ENCODE measurements at places on chromosomes 6 and 20.

GRCh38 chr6:127952176-127952575 lies 51.3 kb upstream of the THEMIS start:
- DNase-seq = no peak

GRCh38 chr6:44202972-44203750 lies 13.6 kb upstream of the MYMX start:
- no peak for DNase-seq

DNA sequence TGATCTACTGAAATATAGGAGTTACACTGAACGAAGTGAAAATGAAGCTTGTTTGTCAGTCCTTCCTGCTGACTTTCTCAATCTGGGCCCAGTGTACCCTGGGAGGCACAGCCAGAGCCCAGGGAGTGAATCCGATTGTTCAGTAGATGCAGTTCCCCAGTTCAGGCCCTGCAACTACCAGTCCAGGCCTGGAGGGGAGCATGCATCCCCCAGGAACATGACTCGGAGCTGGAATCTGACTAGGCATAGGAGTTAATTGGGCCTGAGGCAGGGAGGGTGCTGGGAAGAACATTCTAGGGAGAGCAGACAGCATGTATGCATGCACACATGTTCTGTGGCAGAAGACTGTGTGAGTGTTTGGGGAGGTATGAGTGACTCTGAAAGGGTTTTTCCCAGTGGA lies 42.1 kb downstream of the PHACTR3 start:
- DNase-seq = no peak

DNA sequence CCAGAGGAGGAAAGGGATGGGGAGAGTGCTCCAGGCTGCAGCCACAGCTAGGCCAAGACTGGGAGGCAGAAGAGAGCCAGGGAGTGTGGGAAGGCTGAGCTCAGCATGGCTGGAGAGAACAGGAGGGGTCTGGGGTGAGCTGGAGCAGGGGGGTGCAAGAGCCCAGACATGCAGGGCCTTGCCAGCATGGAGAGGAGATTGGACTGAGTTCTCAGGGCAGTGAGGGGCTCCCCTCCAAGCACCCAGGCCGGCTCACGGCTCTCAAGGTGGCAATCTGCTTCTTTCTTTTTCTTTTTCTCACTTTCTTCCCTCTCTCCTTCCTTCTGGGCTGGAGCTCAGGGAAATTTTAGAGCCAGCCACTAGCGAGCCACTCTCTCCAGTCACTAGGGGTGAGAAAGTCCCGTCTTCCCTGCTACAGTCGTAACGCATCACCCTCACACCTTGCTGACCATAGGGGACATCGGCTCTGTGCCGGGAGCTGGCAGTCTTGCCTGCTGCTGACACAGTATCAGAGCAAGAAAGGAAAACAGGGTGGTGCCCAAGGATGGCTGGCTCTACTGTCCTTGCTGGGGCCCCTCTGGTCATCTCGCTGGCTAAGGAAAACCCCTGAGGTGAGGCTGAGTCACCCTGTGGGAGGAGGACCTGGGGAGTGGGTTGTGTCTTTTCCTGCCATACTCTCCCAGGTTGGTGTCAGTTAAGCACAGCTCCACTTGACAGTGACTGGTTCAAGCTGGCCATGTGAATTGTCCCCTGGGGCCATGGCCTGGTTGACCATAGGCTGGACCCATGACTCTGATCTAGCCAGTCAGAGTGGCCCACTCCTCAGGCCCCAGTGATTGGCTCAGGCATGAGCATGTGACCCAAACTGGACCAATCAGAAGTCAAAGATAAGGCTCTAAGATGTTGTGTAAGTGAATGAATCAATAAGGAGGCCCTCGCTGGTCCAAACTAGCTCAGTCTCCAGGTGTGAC lies 135.1 kb upstream of the PMEPA1 start:
- no peak for DNase-seq

DNA sequence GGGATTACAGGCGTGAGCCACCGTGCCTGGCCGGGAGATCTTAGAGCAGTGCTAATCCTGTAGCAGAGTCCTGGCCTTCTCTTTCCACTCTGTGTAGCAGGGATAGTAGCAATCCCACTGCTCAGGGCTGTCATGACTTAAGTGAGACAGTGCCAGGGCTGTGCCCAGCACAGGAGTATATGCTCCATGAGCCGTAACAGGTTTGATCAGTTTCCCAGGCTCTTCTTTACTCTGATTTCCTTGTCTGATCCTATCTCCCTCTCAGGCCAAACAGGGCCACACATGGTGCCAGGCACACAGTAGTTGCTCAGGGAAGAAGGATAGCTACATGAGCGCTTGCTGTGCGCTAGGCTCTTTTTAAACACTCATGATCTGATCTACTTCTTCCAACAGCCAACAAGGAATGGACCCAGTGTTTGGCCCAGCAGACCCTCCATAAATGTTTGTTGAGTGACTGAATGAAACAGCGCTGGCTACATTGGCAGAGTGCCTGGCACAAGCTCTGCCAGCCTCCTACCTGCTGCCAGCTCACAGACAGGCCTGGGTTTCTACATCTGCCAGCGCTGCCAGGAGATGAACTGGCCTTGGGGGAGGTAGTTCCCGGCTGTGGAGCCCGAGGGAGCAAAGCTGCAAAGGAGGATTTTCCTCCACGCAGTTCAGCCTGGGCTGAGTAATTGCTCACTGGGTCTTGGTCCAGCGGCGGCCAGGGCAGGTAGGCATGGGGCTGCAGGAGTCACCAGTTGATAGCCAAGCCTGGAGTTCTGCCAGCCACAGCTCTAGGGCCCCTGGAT lies 36.9 kb downstream of the SNAI1 start:
- no peak for DNase-seq

GRCh38 chr6:113015249-113015648 lies 668.1 kb downstream of the RFPL4B start:
- no peak for DNase-seq

DNA sequence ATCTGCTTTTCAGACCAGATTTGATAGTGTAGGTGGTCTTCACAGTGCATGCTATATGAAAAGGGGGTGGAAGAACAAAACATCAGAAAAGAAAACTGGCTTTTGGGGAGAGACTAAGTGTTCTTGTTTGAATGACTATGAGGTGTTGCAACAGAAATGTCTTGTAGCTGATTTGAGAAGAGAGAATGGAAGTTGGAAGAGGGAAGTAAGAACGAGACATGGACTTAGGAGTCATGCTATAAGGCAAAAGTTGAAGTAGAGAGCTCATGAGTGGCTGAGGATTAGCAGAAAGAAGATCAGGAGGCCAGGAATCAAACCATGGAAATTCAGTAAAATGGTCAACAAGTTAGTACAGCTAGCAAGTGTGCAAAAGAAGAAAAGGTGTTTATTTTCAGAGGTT lies 32.1 kb downstream of the FNDC1 start:
- no peak for DNase-seq

DNA sequence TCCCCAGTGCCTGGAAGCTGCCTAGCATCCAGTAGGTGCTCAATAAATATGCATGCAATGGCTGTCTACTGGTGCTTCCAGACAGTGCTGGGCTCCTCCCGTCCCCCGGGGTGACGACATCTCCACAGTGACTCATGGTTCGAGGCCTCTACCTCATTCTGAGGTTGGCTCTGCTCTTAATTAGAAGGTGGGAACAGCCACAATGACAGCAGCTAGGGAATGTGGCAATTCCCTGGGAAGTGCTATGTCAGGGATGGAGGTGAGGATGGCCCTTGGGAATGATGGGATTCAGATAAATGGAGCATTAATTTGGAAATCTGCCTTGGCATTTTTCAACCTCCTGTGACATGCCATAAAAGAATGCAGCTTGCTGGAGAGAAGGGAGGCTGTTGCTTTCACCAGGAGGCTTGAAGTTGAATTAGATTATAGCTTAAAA lies 43.5 kb upstream of the NFATC2 start:
- DNase-seq = no peak

DNA sequence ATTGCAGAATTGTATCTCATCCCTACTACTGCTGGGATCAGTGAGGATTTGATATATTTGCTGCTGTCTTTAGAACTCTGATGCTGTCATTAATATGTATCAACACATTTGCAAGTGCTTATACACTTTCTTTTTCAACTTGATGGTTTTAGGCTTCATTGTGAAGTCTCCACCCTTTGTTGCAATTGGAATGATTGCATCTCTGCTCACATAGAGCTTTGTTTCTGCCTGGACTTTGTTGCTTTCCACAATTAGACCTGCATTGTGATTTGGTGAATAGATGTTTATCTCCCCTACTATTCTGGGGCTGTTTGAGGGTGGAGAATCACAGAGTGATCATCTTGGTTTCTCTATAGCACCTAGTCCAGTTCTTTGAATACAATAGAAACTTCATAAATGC lies 666.7 kb downstream of the EPM2A start:
- no peak for DNase-seq

DNA sequence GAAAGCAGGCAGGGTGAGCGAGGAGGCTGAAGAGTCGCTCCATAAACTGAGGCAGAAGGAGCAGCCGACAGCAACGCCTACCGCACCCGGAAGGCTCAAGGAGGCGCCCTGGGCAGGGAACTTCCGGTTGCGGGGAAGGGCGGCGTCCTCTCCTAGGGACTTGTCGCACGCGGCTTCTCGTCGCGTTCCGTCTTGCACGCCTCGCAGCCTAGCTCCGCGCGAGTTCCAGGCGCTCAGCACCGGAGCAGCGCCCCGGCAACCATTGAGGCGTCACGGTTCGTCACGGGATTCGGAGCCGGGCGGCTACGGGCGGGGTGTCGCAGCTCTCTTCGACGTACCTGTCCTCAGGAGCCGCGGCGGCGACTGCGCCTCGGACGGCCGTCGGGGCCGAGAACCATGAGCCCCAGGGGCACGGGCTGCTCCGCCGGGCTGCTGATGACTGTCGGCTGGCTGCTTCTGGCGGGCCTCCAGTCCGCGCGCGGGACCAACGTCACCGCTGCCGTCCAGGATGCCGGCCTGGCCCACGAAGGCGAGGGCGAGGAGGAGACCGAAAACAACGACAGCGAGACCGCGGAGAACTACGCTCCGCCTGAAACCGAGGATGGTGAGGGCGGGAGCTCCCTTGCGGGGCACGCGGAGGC lies at the start of gene SPACA1:
TSS of gene SPACA1 (plus strand) at position 332 of the 641 bp plus-strand sequence. CDS start at position 397, 65 bp downstream.
- no peak for DNase-seq

DNA sequence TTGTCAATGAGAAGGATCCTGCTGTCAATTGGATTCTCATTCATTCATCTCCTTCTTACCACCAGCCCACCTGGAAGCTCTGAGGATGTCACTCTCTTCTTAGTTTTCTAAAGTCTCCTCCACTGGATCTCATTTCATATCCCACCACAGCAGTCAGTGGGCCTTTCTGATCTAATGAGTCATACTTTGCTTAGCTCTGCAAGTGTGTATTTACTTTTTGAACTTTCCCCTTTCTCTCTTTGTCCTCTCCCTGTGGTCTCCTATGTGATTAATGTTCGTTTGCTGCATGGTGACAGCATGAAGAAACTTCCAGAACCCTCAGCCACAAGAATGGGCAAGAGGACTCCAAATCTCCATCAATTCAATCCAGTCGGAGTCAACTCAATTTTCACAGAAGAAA lies 63.6 kb upstream of the SYNDIG1 start:
- DNase-seq = no peak

DNA sequence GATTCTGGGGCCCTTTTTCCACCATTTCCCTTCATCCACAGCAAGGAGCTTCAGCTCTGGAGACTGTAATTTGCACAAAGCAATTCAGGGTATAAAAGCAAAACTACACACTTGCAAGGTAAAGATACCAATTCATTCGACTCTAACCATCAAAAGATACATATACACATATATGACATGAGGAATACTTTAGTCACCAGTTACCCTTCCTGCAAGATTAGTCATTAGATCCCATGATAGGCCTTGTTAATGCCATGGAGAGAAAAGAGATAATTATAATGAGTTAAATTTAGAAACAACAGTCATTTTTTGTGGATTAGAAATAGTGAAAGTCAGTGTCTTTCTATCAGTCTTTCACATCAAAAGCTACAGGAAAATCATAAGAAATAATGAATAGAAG lies 204.2 kb downstream of the KCNQ5 start:
- no peak for DNase-seq

DNA sequence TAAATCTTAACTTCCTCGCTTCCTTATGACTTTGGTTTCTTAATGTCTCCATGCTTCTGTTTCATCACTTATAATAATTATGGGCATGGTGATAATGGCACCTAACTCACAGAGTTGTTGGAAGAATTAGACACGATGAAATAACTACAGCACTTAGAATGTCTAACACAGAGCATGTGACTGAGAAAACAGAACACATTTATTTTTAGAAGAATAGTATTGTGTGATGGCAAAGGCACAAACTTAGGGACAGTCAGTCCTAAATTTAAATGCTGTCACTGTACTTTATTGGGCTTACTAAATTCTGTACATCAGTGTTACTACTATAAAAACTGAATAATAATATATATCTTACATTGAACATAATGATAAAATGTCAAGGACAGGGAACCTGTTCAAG lies 391.1 kb upstream of the JAG1 start:
- no peak for DNase-seq

DNA sequence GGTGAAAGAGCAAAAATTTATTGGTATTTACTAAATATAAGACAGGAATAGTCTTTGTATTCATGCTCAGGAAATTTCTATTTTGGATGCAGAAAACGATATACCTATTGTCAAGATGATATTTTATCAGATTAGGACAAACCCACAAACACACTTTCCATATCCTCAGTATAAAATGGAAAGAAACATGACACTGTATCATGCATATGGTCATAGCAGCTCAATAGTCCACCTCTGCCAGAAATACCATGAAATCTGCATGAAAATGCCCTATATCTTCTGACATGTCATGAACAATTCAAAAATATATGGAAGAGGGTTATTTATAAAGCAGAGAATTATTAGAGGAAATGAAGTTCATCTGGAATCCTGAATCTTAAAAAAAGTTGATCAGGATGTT lies 11.7 kb upstream of the HINT3 start:
- no peak for DNase-seq

DNA sequence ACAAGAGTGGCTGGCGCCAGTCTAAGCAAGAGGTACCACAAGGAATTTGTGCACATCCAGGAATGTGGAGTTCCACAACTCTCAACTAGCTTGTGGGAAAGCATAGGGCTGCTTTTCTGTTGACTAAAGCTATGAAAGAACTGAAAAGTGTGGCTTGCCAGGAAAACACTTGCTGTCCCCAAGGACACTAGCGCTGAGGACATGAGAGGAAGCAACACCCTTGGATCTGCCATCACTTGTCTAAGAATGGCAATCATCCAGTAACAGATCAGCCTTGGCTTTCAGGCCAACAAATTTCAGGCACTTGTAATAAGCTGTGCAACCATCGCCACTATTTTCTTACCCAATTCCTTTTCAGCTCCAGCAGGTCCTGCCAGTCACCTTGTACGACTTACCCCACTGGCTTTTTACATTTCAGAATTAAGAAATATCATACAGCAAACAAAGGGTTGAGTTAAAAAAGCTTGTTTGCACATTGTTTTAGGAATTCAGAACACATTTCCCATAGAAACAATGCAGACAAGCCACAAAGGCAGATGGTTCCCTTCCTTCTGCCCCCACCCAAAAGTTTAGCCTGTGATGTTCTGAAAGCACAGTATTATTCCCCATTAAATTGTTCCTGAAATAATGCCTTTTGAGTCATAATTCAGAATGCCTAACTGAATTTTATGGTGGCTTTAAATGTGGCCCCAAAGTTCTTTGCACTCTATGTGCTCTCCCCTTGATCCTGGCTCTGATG lies 57.9 kb upstream of the SSTR4 start:
- DNase-seq = no peak

DNA sequence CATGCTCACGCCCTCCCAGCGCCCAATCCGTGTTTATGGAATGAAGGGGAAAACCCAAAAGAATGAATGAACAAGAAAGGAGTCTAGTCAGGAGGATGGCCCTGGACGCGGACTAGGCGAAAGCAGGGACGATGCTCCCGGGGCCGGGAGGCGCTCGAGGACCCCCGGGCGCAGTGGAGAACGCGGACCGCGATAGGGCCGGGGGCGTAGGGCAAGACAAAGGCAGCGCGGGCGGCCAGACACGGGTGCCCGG lies 758 bp downstream of the GCLC start:
- no peak for DNase-seq

All from stimulated activated CD4-positive, alpha-beta T cell treated with anti-CD3 and anti-CD28 coated beads, Interleukin-1b, Interleukin-23, amount 100 ng/mL, for 24 hours (primary cell).